ENCODE measurements at places on chromosomes 4 and X.

- peaks cover 4% of the 10 kb centered on the region for H3K4me1 ChIP-seq
- H3K27me3 ChIP-seq = no peaks in the 10 kb centered on the region
- H3K27ac ChIP-seq = no peak overlapping the region
- no peak for ATAC-seq
Measured at GRCh38 chr4:6889101-6889735, 20.4 kb upstream of the TBC1D14 start.

- peaks cover 5% of the 10 kb centered on the region for H3K4me1 ChIP-seq
- peaks cover 14% of the 10 kb centered on the region for H3K36me3 ChIP-seq
- no peaks in the 10 kb centered on the region for H3K27me3 ChIP-seq
- H3K4me3 ChIP-seq = no peak overlapping the region
Measured at GRCh38 chr4:87375719-87376291, 15.2 kb downstream of the HSD17B11 start.

DNA sequence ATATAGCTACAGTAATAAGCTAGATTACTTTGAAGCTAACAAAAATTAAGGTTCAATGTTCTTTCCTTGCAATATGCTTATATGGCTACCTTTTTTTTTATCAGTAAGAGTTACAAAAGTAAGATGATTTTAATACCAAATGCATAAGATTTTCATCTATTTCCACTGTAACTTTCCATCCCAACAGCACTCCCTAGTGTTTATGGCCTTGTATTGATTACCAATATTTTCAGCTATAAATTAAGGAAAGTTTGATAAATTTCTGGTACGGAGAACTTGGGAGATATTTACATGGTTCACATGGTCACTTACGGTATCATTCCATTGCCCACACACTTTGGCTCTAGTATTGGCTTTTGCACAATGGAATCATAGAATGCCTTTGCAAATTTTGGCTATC, 448.9 kb upstream of the PABPC4L start:
- H3K36me3 ChIP-seq = no peaks in the 10 kb centered on the region
- H3K4me3 ChIP-seq = no peak overlapping the region
- H3K4me1 ChIP-seq = no peaks in the 10 kb centered on the region

- no peaks in the 10 kb centered on the region for H3K36me3 ChIP-seq
- H3K4me1 ChIP-seq = no peaks in the 10 kb centered on the region
- H3K27ac ChIP-seq = no peak overlapping the region
- no peaks in the 10 kb centered on the region for H3K27me3 ChIP-seq
Measured at GRCh38 chrX:67415937-67416336, 127.9 kb upstream of the AR start.

- no peaks in the 10 kb centered on the region for H3K27me3 ChIP-seq
- peaks cover 74% of the 10 kb centered on the region for H3K4me1 ChIP-seq
- peak; percentile 3 for ATAC-seq
- H3K27ac ChIP-seq = peak overlapping the region; percentile 97
- peaks cover 32% of the 10 kb centered on the region for H3K36me3 ChIP-seq
Measured at GRCh38 chr4:152535360-152535902, 461 bp downstream of the FBXW7 start.

Measured in stimulated activated memory B cell treated with anti-CD40 and anti-IgM and Interleukin-4, amounts not matched to agents 10 μg/mL and 1 μg/mL and 100 μg/mL, for 72 hours (primary cell).